ENCODE measurements at places on chromosomes 7 and 10. TPM values are rescaled to one million over a fixed set of nuclear protein-coding genes. Genes with fewer than 3 reads are reported as not detected.

DNA sequence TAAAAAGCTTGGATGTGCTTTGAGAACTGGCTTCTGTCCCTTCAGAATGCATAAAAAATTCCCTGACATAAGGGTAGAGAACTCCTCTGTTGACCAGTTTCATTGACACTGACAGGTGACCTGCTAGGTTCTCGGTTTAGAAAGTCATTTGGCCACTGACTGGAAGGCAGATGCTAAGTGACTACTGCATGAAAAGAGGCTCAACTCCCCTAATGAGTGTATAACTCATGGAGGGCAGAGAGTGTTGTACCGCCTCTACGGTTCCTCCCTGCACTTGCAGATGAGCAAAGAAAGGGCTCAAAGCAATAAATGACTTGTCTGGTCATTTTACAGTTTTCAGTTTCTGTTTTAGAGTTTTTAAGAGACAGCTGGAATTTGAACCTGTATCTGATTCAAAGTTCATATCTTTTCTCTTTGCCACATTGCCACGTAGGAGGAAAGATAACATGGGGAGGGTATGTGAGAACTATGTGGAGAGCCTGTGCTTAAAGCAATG is 2.9 kb upstream of the FGL2 start:
- no peak for DNase-seq

ASIC3 gene
- total RNA-seq, result 6.7 TPM

LIPF gene
- total RNA-seq, result not detected

UNCX gene
- total RNA-seq, result not detected
